ENCODE measurements at places on chromosomes 6 and 20. TPM values are rescaled to one million over a fixed set of nuclear protein-coding genes. Genes with fewer than 3 reads are reported as not detected.

DNA sequence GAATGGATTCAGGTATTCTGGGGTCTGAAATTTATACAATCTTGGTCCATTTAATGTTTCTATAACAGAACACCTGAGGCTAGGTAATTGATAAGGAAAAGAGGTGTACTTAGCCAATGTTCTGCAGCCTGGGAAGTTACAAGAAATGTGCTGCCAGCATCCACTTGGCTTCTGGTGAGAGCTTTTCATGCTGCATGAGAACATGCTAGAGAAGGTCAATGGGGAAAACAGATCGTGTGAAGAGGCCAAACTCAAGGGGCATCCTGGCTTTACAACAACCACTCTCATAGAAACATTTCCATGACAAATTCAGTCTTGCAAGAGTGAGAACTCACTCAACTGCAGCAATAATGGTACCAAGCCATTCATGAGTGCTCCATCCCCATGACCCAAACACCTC is 16.8 kb downstream of the IL22RA2 start:
- DNase-seq = no peak

Gene TRMT11
- 15.6 TPM for polyA plus RNA-seq

Gene PPIL6
- 6.3 TPM for polyA plus RNA-seq

- DNase-seq = peak; percentile 67
These were observed 7.9 kb upstream of the ARMC12 start for GRCh38 chr6:35728683-35729678.

- no peak for DNase-seq
These were observed 245.3 kb upstream of the MAN1A1 start for GRCh38 chr6:119594907-119595306.

Data from ovary (tissue), 10 donors.